CD4-positive, alpha-beta T cell treated with Interferon gamma for 1 hour (primary cell): ENCODE measurements at places on chromosomes 11 and 22.

DNA sequence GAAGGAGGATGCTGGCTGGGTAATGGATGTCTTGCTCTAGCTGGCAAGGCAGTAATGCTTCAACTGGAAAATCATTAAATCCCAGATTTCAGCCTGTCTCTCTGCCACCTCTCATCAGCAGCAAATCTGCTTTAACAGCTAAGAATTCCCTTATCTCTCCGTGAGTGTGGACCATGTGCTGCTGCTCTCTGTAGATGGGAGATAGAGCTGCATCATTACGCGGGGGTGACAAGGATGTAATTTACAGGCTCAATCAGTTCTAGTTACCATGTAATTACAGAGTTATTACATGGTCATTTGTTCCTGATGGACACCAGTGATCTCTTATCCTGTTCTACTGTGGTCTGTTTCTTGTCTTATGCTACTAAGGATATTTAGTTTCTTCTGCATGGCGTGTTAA is 665.4 kb downstream of the NTM start:
- DNase-seq = no peak

DNA sequence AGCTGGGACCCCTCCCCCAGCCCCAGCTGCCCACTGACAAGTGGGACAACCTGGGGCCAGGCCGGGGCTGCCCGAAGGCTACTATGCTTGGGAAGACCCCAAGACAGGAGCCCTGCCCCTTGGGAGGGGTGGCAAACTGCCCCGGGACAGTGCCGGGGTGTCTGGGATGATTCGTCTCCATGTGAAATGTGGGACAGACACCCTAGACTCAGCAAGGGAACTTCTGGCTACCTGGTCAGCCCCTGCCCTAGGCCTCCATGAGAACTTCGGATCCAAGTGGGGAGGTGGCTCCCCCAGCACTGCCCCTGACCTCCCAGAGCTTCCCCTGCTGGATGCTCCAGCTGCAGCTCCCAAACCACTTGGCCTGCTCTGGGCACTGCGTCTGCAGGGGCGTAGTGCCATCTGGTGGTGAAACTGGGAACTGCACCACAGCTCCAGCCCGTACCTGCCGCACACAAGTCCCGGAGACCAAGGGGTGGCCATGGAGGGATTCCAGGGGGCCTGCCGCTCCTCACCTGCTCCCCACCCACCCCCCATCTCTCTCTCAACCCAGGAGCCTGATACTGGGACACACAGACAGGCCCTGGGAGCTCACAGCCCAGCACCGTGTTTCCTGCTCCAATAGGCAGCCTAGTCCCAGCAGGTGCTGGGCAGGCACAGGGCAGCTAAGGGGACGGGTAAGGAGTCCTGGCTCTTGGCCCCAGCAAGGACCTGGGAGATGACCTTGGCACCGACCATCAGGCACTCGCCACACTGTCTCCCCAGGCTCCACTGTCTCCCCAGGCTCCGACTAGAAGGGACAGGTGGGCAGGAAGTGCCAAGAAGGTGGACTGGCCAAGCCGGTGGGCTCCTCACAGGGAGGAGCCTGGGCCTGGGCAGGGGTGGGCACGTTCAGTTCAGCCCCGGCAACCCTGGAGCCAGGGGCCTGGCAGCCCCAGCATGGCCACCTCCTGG is 194.1 kb downstream of the IGLL1 start:
- peak; percentile 68 for DNase-seq

GRCh38 chr11:72328366-72329224 is 84.6 kb upstream of the PHOX2A start:
- DNase-seq = no peak

- DNase-seq = no peak
These were observed 117.1 kb downstream of the KCNQ1 start for GRCh38 chr11:2561696-2562581.

- DNase-seq = peak; percentile 30
These were observed 2.5 kb upstream of the NPAS4 start for GRCh38 chr11:66418168-66418985.

DNA sequence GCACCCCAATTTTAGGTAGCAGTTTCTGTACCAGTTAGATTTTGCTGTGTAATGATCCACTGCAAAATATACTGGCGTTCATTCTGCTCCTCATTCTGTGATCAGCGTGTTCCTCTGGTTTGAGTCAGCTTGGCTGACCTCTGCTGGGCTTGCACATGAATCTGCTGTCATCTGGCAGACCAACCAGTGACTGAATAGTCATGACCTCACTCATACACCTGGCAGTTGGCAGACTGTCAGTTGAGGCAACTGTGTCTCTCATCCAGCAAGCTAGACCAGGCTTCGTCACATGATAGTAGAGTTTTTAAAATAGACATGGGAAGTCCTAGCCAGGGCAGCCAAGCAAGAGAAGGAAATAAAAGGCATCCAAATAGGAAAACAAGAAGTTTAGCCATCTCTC is 316.3 kb upstream of the LARGE1 start:
- no peak for DNase-seq

DNA sequence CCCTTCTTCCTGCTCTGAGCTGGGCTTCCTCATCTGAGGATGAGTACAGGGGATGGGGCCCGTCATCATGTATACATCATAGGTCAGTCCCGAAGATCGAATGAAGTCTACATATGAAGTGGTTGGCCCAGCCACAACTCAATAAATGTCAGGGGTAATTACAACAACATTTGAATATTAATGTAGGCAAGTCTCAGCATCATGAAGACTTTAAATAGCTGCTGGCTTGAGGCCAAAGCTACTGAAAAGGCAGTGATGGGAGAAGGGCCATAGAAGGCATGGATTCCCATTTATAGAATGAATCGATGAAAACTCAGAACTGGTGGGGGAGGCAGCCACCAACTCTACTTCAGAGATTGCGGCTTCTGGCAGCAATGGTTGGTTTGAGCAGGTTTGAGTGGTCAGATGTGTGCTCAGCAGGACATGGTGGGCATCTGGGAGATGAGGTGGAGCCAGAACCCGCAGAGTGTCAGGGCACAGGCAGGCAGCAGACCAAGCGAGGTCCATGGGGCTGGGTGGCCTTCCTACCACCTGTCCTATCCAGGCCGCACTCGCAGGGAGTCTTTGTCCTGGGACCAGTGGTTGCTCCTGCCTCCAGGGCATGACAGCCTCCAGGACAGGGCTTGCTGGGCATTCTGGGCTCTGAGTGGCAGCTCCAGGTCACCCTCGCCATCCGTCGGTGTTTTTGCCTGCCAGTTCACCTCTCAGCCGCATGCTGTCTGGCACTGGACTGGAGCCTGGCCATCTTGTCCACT is 919.1 kb downstream of the TBC1D22A start:
- DNase-seq = no peak

DNA sequence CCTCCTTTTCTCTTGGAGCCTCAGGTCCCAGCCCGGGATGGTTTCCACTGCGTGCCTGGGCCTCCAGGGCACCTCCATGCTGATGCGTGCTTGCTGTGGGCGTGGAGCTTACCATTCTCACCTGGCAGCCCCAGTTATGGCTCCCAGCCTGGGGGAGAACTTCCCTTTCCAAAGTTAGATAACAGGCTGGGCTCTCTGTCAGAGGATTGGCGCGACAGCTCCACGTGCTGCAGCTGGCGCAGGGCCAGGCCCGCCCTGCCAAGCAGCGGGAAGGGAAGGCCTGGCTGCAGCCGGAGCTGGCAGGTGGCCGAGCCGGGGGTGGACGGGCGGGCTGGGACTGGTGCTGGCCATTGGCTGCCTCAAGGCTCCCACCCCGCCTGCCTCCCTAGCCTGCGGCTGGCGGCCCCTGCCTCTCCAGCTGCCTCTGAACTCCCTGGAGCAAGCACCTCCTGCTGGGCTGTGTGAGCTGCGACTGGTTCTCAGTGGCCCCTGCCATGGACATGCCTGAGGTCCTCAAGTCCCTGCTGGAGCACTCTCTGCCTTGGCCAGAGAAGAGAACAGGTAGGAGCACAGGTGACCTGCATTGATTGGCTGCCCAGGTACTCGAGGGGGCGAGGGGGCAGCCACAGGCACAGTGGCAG is 14.6 kb upstream of the TEF start:
- peak; percentile 23 for DNase-seq

- DNase-seq = no peak
These were observed 30.9 kb upstream of the WNT7B start for GRCh38 chr22:46007848-46008261.

GRCh38 chr11:63868399-63869064 is 29.6 kb downstream of the MARK2 start:
- DNase-seq = no peak

- no peak for DNase-seq
These were observed 4.0 kb downstream of the GUCD1 start for GRCh38 chr22:24550902-24551435.

- no peak for DNase-seq
These were observed 1149.1 kb upstream of the RAG2 start for GRCh38 chr11:37747121-37747520.

- no peak for DNase-seq
These were observed 195.6 kb downstream of the GRIK4 start for GRCh38 chr11:120707098-120707497.

DNA sequence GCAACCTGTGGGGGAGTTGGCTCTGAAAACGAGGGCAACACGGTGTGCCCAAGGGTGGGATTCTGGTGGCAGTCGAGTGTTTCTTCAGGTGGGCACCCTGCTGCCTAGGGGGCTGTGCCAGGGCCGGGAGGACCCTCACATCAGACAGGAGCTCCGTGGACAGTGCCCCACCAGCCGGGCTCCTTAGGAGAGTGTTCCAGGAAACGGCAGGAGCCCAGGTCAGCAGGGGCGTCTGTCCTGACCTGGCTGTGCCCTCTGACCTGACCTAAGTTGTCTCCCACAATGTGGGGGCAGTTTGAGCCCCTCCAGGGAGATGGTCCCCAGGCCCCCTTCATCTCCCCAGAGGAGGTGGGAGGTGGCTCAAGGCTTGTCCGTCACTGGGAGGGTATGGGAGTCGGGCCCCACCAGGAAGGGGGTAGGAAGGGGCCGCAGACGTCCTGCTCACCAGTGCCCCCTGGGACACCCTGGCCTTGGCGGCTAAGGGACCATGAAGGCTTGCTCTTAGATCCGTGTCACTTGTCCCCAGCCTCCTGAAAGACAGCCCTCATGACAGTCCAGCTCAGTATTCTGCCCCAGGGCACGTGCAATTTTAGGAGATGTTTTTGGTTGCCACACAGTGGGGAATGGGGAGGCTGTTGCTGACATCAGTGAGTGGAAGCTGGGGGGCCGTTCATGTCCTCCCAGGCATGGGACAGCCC is 32.2 kb upstream of the GAL start:
- no peak for DNase-seq

GRCh38 chr11:117819096-117820040 is 5.2 kb downstream of the FXYD2 start:
- DNase-seq = peak; percentile 49

- no peak for DNase-seq
These were observed 50.4 kb downstream of the TENM4 start for GRCh38 chr11:79390477-79390876.

DNA sequence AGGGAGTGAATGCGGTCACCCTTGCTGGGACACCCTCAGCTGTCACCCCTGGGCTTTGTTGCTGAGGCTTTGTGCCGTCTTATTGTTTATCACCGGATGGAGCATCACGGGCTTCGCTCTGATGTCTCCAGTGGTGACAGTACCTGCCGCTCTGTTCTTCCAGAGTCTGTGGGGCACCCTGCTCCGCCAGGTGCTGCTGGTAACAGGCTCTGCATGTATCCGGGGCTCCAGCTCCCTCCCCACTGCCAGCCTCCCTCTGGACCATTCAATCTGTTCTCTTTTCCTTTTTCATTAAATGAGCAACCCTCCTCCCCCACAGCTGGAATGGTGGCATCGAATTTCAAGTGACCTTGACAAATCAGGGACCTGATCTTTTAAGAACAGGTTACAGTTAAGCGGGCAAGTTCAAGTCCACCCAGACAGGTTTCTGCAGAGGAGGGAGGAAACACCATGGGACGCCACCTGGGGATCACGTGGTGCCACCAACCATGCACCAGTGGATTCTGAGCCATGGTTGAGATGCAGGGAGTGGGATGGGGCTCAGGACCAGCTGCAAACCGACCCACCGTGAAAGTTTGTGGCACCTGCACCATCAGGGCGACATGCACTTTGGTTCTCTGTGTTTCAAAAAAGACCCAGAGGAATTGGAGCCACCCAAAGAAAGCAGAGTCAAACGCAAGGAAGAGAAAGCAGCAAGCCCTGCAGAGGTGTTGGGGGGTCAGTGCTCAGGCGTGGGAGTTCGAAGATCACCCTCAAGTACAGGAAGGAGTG is 89.3 kb downstream of the BCR start:
- DNase-seq = peak; percentile 26

GRCh38 chr11:63768237-63769041 is at the start of gene ZFTA:
Gene ZFTA (minus strand): TSS chr11:63768775. CDS start chr11:63768622, 153 bp downstream.
- peak; percentile 57 for DNase-seq

- no peak for DNase-seq
These were observed 63.4 kb upstream of the CARD18 start for GRCh38 chr11:105202844-105203548.

GRCh38 chr22:25478528-25478927 is 85.9 kb upstream of the GRK3 start:
- DNase-seq = no peak
